Ovary (tissue), 10 donors: ENCODE measurements at places on chromosomes 5 and 9. TPM values are rescaled to one million over a fixed set of nuclear protein-coding genes. Genes with fewer than 3 reads are reported as not detected.

The FYB1 gene
- 8.6 TPM for total RNA-seq

GRCh38 chr5:131609774-131610173 is 25.3 kb downstream of the RAPGEF6 start:
- DNase-seq = no peak

GRCh38 chr5:5710471-5710870 is 288.0 kb downstream of the ICE1 start:
- no peak for DNase-seq

DNA sequence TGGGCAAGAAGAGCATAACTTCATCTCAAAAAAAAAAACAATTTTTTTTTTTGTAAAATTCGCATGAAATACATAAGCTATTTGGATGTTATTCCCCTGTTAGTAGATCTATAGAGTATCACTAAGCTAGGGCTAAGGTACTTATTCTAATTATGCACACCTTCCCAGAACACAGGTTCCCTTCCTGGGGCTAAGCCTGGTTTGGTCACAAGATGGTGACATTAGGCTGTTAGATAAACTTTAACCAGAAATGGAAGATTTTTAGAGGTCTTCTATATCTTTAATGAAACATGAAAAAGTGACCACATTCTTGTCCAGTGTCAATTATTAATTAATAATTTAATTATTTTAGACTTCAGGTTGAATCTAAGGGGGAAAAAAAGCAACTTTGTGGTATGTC is 433.5 kb downstream of the CDH18 start:
- DNase-seq = no peak

DNA sequence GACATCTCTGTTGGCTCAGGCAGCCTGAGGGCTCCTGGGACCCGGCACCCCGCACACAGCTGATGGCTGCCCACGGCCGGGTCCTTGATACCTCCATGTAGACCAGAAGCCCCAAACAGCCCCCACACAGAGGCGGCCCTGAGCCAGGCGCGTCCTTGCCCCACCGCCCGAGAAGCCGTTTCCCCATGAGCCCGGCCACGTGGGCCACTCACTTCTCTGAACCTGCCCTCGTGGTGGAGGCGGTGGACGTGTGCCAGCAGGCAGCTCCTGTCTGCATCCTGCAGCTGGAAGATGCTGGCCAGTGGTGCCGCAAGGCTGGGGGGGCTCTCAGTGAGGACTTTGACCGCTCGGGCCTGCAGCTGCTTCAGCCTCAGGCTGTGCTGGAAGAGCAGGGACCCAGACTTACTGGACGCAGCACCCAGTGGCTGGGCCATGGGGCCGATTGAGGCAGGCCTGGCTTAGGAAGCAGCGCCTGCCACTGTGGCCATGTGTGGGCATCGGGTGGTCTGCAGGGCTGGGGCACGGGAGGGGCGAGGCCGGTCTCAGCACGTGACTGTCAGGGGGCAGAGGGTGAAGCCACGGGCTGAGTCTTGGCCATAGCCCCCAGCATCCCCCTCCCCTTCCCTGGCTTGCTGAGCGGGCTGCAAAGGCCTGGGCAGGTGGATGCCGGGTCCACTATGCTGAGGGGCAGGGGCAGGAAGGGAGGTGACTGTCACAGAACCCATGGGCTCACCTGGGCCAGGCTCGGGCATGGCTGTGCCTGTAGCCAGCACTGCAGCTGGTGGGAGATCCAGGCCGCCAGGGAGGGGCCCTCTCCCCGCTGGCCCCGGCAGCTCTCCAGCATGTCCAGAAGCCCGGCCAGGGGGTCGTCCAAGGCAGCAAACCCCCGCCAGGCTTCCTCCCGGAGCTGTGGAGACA is 50.0 kb downstream of the EXD3 start:
- no peak for DNase-seq

DNA sequence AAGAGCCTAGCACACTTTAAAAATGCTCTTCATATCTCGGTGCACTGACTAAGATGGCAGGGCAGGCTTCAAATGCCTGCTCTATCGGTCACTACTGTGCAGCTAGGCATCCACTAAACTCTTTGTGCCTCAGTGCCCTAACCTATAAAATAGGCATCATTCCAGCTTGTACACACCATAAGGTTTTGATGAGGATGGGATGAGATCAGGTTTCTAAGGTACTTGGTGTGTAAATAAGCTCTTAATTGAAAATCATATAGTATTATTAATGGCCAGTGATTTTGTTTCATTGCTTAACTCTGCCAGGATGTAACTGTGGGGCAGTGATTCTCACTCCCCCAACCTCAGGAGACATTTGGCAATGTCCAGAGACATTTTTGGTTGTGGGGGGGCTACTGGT is 78.5 kb downstream of the ALDH1A1 start:
- no peak for DNase-seq
